Naive thymus-derived CD8-positive, alpha-beta T cell (primary cell): ENCODE measurements at places on chromosomes 12 and 14. TPM values are rescaled to one million over a fixed set of nuclear protein-coding genes. Genes with fewer than 3 reads are reported as not detected.

DNA sequence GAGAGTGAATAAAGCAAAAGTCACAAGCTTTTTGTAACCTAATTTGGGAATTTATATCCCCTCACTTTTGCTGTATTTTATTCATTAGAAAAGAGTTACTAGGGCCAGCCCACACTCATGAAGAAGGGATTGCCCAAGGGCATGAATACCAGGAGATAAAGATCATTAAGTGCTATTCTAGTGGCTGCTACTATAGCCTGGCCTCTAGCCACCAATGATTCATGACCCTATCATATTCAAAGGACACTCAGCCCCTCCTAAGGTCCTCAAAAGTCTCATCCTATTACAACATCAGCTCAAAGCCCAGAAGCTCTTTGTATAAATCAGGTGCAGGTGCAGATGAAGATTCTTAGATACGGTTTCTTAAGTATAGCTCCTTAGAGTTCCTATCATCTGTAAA, 518.1 kb downstream of the TRHDE start:
- DNase-seq: no peak

DNA sequence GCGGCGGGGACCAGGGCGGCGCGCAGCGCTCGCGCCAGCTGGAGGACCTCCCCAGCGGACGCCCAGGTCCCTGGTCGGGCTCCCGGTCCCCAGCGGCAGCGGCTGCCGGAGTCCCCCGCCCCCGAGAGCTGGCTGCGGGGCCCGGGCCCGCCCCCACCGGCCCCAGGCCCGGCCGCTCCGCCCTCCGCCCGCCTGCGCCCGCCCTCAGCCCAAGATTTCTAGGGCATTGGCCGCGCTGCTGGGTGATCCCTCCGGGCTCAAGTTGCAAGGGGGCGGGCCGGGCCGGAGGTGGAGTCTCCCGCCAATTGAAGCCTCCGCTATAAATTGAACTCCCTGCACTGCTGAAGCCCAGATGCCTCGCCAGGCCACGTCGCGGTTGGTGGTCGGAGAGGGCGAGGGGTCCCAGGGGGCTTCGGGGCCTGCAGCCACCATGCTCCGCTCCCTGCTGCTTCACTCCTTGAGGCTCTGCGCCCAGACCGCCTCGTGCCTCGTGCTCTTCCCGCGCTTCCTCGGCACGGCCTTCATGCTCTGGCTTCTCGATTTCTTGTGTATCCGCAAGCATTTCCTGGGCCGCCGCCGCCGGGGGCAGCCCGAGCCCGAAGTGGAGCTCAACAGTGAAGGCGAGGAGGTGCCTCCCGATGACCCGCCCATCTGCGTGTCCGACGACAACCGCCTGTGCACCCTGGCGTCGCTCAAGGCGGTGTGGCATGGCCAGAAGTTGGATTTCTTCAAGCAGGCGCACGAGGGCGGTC, at the start of gene DIO3:
Gene DIO3 (plus strand): TSS at position 351 of the 752 bp plus-strand sequence.
- no peak for DNase-seq

GRCh38 chr12:54692353-54692752, 44.2 kb upstream of the DCD start:
- DNase-seq: no peak

The MDGA2 gene
- not detected for total RNA-seq
